ENCODE measurements at places on chromosomes 4 and X.

DNA sequence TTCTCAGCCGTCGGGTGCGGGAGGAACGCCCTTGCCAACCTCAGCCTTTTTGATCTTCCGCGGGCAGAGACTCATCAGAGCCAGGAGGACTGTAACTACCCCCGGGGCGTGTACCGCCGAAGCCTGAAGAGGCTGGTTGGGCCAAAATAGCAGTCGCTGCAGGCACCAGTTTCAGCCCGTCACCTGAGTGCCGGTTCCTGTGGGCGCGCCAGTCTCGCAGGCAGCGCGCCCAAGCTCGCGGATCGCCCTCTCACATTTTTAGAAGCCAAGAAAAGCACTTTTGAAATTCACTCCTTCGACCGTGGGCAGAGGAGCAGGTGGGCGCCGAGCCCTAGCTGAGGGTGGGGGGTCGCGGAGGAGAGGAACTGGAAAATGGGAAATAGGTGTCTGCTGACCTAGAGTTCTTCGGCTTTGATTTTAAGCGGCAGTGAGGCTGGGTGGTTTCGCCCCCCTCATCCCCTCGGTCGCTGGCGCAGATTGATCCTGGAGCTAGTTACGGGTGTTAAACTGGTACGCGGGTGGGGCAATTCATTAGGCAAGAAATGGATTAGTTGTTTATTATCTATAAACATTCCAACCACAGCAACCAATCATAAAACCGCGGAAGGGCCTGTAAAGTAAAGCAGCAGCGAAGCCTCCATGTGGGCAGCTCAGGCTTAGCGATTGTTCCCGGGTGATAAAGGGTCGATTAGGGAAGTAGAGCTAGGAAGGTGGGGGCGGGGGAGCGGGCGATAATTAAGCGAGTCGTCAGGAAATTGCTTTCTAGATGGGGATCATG lies 69.2 kb downstream of the FBXO8 start:
- DNase-seq = no peak

DNA sequence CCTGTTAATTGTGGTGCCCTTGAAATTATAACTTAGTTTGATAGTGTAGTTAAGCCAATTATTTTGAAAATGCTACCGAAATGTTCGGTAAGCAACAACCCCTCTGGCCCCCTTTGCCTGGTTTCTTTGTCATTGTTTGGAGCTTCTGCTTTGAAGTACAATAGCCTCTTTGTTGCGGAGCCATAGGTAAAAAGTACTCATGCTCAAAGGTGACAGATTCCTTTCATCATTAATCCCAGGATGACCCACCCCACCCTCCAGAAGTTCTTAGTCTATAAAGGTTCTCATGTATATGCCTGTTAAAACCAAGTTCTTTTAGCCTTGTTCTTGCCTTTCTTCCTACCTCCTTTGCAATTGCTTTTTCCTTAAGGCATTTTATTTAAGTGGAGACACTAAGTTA lies 42.4 kb upstream of the SMARCAD1 start:
- DNase-seq = no peak

GRCh38 chr4:185307136-185307950 lies 88.4 kb downstream of the LRP2BP start:
- no peak for DNase-seq

DNA sequence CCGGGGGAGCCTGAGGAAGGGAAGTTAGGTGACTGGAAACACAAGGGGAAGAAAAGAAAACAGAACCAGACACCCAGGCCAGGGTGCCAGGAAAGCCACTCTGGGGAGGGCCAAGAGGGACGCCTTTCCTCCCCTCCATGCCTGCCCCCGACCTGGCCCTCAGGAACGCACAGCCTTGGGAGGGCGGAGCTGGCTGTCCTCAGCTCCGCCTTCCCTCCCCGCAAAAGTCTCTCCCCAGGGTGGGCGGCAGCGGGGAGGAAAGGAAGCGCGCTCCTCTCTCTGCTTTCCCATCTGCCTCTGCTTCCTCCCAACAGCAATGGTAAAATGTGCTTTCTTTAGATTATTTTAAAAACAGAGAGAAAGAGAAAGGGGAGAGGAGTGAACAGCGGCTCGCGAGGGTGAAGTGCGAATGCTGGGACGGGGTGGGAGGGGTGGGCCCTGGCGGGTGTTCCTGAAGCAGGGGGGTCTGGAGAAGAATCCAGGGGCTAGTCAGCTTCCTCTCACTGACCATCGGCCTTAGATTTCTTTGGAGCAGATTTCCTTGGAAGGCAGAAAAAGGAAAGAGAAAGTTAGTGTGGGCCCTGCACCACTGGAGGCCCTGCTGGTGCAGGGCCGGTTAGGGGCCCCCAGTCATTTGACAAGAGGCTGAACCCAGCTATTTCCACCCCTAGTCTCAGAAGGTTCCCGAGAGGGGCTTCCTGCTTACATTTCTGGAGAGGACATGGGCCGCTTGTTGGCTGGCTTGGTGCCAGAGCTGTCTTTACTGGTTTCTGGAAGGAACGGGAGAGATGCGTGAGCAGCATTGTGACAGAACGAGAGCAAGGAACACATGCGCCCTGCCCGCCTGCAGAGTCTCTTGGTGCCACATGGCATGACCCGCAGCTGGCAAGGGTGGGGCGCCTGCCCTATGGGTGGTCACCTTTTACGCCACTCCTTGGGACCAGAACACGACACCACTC lies 4.7 kb upstream of the RENBP start:
- no peak for DNase-seq

GRCh38 chrX:150955590-150955989 lies 27.5 kb upstream of the HMGB3 start:
- no peak for DNase-seq
